ENCODE measurements at places on chromosomes 7 and 10.

DNA sequence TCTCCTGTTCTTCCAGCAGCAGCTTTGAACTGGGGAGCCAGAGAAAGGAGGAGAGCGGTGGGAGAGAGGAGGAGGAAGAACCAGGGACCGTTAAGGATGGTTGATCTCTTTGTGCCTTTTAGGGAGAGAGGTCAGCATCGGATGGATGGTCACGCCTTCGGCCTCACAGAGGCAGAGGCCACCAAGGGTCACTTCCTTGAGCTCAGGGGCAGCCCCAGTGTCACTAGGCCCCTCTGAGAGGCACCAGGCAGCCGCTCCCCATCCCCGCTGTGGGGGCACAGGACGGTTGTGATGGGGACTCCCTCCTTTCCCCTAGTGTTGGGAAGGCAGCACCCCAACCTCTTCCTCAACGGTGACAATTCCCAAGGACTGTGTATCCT lies 121.4 kb downstream of the DNAJB6 start:
- no peak for DNase-seq

DNA sequence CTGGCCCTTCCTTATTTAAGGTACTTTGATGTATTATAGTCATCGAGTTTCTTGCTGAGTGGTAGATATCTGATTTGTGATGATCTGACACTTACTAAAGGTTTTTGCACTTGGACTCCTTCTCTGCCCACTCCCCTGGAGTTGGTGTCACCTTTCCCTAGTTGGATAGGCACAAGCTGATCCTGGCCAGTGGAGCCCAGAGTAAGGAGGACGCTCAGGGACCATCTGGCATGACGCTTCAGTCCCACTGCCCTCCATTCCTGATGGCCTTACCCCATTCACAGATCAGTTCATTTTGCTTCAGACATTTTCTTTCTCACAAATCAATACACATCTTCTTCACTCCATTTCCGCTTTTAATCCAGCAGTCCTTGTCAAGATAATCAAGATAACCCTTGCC lies 20.1 kb downstream of the ASB15 start:
- DNase-seq = no peak

DNA sequence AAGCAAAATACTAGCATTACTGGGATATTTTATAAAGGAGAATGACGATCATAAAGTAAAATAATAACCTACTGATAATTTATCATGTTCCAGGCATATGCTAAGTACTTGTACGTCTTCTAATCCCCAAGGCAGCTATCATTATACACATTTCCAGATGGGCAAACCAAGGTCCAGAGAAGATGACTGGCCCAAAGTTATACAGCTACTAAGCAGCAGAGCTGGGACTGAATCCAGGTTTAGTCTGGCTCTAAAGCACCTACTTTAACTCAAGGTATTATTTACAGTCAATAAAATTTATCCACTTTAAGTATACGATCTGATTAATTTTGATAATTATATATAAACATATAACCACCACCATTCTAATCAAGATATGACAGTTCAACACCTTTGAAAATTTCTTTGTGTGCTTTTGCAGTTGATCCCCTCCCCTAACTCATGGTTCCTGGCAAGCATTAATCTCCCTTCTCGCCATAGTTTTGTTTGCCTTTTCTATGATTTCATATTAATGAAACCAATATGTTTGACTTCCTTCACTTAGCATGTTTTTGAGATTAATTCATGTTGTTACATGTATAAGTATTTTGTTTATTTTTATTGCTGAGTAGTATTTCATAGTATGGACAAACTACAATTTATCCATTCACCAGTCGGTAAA lies 126.7 kb downstream of the CPEB3 start:
- no peak for DNase-seq

- no peak for DNase-seq
Observed at GRCh38 chr10:97805096-97805884, 33.5 kb upstream of the SFRP5 start.

DNA sequence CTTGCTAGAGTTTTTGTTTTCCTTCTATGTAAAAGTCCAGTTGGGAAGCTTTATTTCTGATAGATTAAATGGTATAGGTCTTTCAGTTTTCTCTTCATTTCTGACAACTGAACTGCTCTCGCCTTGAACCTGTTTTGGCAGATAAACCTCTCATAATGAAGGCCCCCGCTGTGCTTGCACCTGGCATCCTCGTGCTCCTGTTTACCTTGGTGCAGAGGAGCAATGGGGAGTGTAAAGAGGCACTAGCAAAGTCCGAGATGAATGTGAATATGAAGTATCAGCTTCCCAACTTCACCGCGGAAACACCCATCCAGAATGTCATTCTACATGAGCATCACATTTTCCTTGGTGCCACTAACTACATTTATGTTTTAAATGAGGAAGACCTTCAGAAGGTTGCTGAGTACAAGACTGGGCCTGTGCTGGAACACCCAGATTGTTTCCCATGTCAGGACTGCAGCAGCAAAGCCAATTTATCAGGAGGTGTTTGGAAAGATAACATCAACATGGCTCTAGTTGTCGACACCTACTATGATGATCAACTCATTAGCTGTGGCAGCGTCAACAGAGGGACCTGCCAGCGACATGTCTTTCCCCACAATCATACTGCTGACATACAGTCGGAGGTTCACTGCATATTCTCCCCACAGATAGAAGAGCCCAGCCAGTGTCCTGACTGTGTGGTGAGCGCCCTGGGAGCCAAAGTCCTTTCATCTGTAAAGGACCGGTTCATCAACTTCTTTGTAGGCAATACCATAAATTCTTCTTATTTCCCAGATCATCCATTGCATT lies 27.1 kb downstream of the MET start:
- DNase-seq = no peak

DNA sequence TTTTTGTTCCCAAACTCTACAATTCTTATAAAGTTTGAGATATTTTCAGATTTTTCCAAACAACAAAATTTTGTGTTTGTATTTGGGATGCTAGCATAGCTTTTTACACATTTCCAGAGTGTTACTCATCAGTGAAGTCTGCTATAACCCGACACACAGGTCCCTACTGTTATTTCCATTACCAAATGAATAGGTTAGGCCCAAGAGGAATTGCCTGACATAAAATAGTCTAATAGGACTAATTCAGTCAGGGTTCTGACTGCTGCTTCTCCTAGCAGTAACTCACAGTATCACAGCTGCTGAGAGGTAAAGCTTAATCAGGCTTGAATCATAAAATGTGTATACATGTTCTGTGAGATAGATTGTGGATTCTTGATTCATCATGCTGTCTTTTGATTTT lies 49.1 kb upstream of the STRIP2 start:
- no peak for DNase-seq

DNA sequence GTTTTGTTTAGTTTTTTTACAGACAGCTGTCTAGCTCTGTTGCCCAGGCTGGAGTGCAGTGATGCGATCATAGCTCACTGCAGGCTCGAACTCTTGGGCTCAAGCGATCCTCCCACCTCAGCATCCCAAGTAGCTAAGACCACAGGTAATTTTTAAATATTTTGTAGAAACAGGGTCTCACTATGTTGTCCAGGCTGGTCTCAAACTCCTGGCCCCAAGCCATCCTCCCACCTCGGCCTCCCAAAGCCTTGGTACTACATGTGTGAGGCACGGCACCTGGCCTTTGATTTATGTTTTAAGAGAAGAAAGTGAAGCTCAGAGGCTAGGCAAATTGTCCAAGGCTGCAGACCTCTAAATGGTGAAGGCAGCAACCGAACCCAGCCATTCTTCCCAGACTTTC lies 98.6 kb upstream of the SVIL start:
- DNase-seq = no peak

DNA sequence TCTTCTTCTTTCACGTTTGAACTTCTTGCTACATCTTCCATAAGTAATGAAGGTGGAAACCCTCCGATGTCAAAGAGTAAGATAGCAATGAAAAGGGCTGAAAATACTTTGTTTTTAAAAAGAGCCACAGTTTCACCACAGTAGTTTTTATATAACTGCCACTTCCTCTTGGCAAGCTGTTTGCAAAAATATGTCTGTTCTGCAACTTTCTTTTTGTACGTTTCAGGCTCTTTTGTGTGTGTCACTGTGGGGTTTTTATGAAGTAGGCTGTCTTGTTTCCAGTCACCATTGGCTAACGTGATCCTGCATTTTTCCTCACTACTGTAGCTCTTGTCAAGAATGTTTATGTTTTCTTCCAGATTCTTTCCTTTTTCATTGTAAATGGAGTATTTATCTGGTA lies 55.6 kb downstream of the SLC16A9 start:
- DNase-seq = no peak

DNA sequence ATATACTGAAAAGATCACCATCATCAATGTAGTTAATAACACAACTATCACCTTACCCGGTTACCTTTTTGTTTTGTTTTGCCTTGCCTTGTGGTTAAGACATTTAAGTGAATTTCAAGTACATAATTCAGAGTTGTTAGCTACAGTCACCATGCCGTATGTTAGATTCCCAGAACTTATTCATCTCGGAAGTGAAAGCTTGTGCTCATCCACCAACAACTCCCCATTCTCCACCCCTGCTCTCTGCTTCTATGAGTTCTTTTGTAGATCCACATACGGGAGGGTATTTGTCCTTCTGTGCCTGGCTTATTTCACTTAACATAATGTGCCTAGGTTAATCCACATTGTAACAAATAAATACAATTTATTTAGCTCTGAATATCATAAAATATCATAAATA lies 182.8 kb upstream of the ADARB2 start:
- DNase-seq = no peak

- DNase-seq = no peak
Observed at GRCh38 chr7:88042803-88043202, 108.8 kb downstream of the ADAM22 start.

- DNase-seq = peak; percentile 91
Observed at GRCh38 chr10:50605269-50605950, 18.3 kb downstream of the SGMS1 start.

GRCh38 chr7:42065015-42065414 lies 172.0 kb downstream of the GLI3 start:
- no peak for DNase-seq
